Aorta (tissue), 5 donors: ENCODE measurements at places on chromosomes 7 and 10.
A peak's percentile ranks its signal among the peaks of the same experiment; 100 is the strongest.

DNA sequence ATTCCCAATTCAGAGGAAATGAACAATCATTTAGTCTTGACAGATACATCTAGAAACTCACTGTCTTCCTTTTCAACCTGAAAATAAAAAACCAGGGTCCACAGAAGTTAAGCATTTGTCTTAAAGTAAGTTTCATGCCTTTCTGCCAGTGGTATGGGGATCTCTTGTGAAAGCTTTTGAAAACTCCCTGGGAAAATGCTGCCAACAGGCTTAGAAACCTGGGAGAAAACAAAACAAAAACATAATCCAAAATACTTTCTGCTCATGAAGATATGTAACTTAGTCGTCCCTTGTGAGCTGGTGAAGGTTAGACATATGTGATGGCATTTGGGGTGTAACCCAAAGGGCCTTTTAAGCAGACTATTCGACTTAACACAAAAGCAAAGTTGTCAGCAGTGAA lies 66.4 kb upstream of the ZNF438 start:
- H3K4me3 ChIP-seq, result no peak overlapping the region
- no peaks in the 10 kb centered on the region for H3K36me3 ChIP-seq
- peak overlapping the region; percentile 30 for H3K27ac ChIP-seq
- H3K27me3 ChIP-seq, result no peaks in the 10 kb centered on the region
- no peak for DNase-seq
- no peaks in the 10 kb centered on the region for H3K4me1 ChIP-seq

DNA sequence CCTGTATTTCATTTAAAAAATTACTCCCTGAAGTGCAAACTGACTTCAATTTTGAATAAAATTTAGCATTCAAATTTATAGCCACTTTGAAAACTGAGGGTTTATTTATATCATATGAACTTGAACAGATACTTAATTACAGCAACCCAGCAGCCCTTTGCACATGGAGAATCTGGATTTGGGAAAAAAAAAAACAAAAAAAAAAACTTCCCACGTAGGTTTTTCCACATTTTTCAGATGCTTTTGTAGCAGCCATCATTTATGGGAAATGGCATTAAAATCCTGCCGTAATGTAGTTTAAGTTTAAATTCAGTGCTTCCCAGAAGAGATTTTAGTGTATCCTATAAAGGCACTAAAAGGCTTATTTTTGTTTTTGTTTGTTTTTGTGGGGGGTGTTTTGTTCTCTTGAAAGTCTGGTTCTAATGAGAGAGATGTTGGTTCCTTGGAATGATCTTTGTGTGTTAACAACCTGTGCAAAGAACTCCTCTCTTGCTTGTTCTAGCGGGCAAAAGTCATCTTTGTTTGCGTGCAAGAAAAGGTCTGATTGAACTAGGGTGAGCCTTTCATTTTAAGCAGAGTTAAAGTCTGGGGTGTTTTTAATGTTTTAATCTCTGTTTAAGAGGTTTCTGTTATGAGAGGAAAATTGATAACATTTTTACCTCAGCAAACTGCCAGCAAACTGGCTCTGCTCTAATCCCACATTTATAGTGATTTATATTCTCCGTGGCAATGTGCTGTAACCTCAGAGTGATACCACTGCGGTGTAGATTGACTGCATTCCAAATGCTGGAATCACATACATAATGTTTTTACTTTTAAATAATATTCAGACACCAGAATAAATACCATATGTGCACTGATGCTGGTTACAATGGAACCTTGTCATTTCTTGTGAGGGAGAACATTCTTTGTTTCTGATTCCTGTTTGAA lies 105.5 kb downstream of the WNT2 start:
- no peaks in the 10 kb centered on the region for H3K4me1 ChIP-seq
- H3K36me3 ChIP-seq, result peaks cover 2% of the 10 kb centered on the region
- H3K27me3 ChIP-seq, result no peaks in the 10 kb centered on the region

DNA sequence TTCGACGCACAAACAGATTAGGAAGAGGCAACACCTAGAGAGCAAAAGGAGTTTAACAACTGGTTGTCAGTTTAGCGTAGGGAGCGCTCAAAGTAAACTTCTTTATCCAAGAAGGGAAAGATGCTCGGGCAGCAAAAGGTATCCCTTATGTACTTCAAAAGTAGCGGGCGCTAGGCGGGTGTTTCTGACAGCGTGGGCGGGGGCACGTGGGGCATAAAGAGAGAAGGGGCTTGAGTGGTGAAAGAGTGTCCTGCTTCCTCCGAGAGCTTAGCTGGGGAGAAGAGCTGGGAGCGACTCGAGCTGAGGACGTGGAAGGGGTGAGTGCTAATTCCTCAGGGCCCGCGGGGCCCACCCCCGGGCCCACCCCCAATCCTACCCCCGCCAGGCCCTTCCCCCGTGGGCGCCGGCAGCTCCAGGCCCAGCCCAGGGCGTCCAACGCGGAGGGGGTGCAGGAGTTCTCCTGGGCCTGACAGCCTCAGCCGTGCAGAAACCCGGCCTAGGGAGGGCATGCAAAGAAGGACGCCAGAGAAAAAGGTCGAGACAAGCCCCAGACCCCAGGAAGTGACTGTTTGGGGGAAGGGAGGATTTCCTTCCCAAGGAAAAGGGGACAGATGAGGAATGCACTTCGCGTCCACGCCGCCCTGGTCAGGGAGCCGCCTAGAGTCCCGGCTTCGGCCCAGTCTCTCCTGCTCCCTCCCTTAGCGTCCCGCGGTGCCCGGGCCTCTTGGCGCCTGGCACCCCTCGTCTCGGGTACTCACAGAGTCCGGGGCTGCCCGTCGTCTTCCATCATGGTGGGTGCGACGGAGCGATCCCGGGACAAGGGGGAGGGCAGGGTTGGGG lies 868 bp downstream of the TIAL1 start:
- no peaks in the 10 kb centered on the region for H3K36me3 ChIP-seq
- H3K27me3 ChIP-seq, result no peaks in the 10 kb centered on the region
- H3K27ac ChIP-seq, result peak overlapping the region; percentile 45

- no peak within 1 kb of the TSS for H3K27ac ChIP-seq
- H3K4me1 ChIP-seq, result no peaks in the 10 kb centered on the region
- H3K36me3 ChIP-seq, result no peaks in the 10 kb centered on the region
- H3K27me3 ChIP-seq, result no peaks in the 10 kb centered on the region
- peak within 1 kb of the TSS; percentile 76 for H3K4me3 ChIP-seq
Observed at GRCh38 chr10:61662794-61663259, at the start of gene CABCOCO1. TSS of gene CABCOCO1 (plus strand) at chr10:61662929. CDS start at chr10:61662973, 44 bp downstream.

- DNase-seq, result no peak
- no peak overlapping the region for H3K4me3 ChIP-seq
- H3K27me3 ChIP-seq, result no peaks in the 10 kb centered on the region
- no peak overlapping the region for H3K27ac ChIP-seq
- no peaks in the 10 kb centered on the region for H3K36me3 ChIP-seq
Observed at GRCh38 chr10:27457966-27458365, 46.1 kb upstream of the RAB18 start.

- H3K27ac ChIP-seq, result no peak overlapping the region
- H3K36me3 ChIP-seq, result no peaks in the 10 kb centered on the region
- DNase-seq, result no peak
- H3K4me3 ChIP-seq, result no peak overlapping the region
- no peaks in the 10 kb centered on the region for H3K27me3 ChIP-seq
- H3K4me1 ChIP-seq, result no peaks in the 10 kb centered on the region
Observed at GRCh38 chr7:15280078-15280733, 281.6 kb downstream of the AGMO start.

DNA sequence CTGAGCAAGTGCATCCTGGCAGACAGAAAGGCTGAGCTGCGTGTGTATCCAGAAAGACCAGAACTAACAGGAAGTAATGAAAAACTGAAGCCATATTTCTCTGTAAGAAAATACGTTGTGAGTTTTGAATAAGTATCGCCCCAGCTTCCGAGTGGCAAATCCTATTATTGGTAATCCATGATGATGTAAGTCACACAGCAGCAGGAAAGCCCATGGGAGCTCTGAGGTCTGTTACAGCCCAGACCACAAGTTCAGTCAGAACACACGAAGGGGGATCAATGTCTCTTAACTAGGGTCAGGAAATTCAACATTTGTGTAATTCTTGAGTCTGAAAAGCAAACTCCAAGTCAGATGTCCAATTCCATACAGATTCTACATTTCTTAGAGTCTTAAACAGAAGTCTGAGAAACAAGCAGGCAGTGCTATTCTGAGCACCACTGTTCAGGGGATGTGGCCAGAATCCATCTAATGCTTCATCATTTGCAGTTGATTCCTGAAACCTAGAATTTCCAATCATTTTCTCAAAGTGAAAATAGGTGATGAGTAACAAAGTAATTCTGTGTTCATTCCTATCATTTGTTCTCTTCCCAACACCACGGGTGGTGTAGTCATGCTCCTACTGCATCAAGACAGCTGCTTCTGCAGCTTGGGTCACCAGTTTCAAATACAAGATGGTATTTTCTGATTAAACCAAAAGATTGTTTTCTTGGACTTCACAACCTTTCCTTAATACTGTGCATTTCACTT lies at the start of gene LRIT2:
TSS of gene LRIT2 (minus strand) at position 118 of the 747 bp plus-strand sequence. CDS start at position 94, 24 bp downstream.
- H3K27ac ChIP-seq, result no peak within 1 kb of the TSS
- H3K4me3 ChIP-seq, result no peak within 1 kb of the TSS
- H3K4me1 ChIP-seq, result no peaks in the 10 kb centered on the region
- DNase-seq, result no peak

- no peak for DNase-seq
- H3K27me3 ChIP-seq, result no peaks in the 10 kb centered on the region
- H3K27ac ChIP-seq, result no peak overlapping the region
- H3K4me3 ChIP-seq, result no peak overlapping the region
Observed at GRCh38 chr7:4845740-4846142, 16.1 kb downstream of the PAPOLB start.

DNA sequence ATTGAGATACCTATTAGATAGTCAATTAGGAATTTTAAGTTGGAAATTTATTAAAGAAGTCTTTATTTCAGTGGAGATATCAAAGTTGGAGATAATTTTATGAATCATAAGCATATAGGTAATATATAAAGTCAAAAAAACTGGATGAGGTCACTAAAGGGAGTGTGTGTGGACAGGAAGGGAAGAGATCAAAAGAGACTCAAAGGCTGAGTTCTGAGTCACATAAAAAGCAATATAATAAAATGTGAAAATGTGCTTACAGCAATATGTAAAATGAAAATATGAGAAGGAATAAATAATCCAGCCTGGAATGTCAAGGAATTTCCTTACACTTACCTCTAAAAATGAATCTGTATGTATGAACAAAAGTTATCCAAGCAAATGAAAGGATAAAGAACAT lies 583.3 kb upstream of the SORCS1 start:
- H3K36me3 ChIP-seq, result no peaks in the 10 kb centered on the region
- no peak overlapping the region for H3K27ac ChIP-seq
- no peaks in the 10 kb centered on the region for H3K4me1 ChIP-seq
- no peaks in the 10 kb centered on the region for H3K27me3 ChIP-seq
- H3K4me3 ChIP-seq, result no peak overlapping the region
- DNase-seq, result no peak

GRCh38 chr7:74009719-74010118 lies 18.3 kb upstream of the ELN start:
- DNase-seq, result no peak
- H3K4me3 ChIP-seq, result no peak overlapping the region
- peak overlapping the region; percentile 46 for H3K27ac ChIP-seq
- H3K4me1 ChIP-seq, result peaks cover 2% of the 10 kb centered on the region

DNA sequence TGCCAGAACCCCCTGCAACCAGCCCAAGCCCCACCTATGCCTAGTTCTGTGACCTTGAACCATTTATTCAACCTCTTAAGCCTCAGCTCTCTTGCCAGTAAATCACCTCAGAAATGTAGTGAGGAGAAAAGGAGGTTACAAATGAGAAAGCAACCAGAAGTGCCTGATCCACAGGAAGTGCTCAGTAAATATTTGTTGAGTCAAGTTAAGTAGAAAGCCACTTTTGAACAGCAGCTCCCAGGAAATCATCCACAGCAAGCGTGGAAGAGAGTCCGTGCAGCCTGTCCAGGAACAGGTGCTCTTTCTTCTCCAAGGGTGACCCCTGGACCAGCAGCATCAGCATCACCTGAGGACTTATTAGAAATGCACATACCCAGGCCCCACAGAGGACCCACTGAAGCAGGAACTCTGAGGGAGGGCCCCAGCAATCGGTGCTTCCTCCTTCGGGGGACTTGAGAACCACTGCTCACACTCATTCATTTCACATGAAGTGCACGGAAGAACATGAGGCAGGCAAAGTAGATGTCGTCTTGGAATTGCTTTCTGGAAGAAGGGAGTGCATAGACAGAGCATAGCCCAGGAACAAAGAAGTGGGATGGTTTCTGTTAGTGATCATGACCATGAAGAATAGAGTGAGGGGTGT lies 6.3 kb upstream of the C10orf71 start:
- H3K4me3 ChIP-seq, result no peak overlapping the region
- H3K36me3 ChIP-seq, result no peaks in the 10 kb centered on the region
- no peaks in the 10 kb centered on the region for H3K27me3 ChIP-seq
- H3K4me1 ChIP-seq, result no peaks in the 10 kb centered on the region

GRCh38 chr10:59582058-59582457 lies 127.6 kb downstream of the SLC16A9 start:
- H3K4me3 ChIP-seq, result no peak overlapping the region
- no peak for DNase-seq
- H3K27me3 ChIP-seq, result no peaks in the 10 kb centered on the region
- no peaks in the 10 kb centered on the region for H3K36me3 ChIP-seq

- H3K36me3 ChIP-seq, result no peaks in the 10 kb centered on the region
- no peaks in the 10 kb centered on the region for H3K27me3 ChIP-seq
- H3K4me3 ChIP-seq, result no peak overlapping the region
- H3K27ac ChIP-seq, result no peak overlapping the region
Observed at GRCh38 chr7:124275411-124275810, 242.5 kb upstream of the TMEM229A start.

GRCh38 chr7:158842486-158842885 lies 13.2 kb upstream of the ESYT2 start:
- H3K4me3 ChIP-seq, result no peak overlapping the region
- H3K27me3 ChIP-seq, result no peaks in the 10 kb centered on the region
- H3K27ac ChIP-seq, result no peak overlapping the region
- no peaks in the 10 kb centered on the region for H3K36me3 ChIP-seq
- DNase-seq, result no peak

DNA sequence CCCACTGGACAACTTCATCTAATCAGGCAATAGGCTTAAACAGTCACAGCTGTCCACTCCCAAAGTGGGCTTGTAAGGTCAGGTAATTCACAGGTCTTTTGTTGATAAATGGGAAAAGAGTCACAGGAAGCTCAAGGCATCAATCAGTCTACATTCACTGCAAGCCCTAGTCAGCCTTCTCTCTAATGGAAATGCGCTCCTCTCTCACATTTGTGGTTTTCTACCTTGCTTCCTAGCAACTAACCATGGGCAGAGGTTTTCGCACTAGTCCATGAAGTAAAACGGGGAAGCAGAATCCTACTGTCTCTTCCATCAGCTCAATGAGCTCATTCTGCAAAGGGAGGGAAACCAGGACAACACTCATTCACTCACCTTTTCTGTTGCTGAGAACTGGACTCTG lies 53.5 kb upstream of the APBB1IP start:
- no peaks in the 10 kb centered on the region for H3K27me3 ChIP-seq
- H3K27ac ChIP-seq, result no peak overlapping the region
- no peaks in the 10 kb centered on the region for H3K4me1 ChIP-seq
- no peak for DNase-seq
- H3K36me3 ChIP-seq, result no peaks in the 10 kb centered on the region

DNA sequence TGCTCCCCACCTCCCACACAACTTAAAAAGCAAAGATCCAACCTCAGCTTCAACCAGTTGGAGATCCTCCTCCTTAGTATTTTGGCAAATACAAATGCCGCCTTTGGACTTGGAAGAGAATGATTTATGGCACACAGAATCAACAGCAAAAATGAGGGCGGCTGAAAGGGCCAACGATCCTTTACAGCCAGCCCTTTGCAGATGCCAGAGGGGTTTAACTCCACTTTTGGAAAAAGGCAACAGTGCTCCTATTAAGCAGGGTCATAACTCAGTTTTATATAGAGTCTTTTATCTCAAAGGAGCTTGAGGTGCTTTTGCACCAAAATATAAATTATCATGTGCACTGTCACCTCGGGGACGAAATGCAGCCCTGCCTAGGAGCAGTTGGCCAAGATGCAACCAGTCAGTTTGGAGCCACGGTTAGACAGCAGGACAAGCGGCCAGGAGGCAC lies 56.7 kb upstream of the JCAD start:
- H3K27me3 ChIP-seq, result no peaks in the 10 kb centered on the region
- no peak for DNase-seq
- no peaks in the 10 kb centered on the region for H3K4me1 ChIP-seq
- H3K27ac ChIP-seq, result no peak overlapping the region
- no peak overlapping the region for H3K4me3 ChIP-seq
